ENCODE measurements at places on chromosomes 6 and 20.

DNA sequence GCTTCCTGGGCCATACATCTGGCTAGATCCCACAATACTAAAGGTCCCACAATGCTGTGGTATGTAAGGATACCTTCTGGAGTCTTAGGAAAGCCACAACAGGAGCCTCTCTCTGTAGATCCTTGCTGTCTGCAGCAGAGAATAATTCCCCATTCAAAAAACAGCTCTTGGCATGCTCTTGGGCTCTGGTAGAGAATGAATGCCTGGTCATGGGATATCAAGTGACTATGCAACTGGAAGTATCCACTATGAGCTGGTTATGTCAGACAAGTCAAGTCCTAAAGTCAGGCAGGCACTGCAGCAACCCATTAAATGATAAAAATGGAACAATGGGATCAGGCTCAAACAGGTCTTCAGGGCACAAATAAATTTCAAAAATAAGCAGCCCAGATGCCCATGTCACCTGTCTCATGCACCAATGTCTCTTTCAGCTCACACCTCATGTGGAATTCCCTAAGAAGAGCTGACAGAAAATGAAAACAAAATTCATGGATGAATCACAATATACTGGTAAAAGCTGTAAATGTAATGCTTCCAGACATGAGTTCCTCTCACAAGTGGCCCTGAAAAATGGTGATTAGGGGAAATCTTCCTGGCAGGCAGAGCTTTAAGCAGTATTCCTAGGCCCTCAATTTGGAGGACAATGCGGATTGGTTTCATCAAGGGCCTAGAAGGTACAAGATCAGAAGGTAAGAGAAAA, 4.3 kb downstream of the AK9 start:
- DNase-seq: peak; percentile 42

GRCh38 chr6:91895599-91896285, 1308.9 kb upstream of the MAP3K7 start:
- DNase-seq: no peak

- DNase-seq: no peak
Observed at GRCh38 chr20:50595433-50595895, 85.3 kb downstream of the PTPN1 start.

DNA sequence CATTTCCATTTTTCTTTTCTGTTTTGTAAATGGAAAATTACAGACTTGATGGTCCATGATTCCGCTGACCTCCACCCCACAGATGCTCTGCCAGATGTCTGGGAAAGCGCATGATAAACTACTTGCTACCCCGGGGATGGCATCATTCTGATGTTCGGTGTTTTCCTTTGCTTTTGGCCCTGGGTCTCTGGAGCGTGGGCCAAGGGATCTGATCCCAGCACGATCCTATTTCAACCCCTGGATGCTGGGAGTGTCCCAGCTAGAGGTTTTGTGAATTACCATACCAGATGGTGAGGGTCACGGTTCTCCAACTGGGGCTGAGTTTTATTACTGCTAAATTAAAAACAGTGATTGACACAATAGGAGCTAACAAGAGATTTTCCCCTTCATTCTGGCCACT, 25.2 kb upstream of the MYLIP start:
- no peak for DNase-seq

- DNase-seq: no peak
Observed at GRCh38 chr6:168248148-168248620, 71.4 kb downstream of the DACT2 start.

- no peak for DNase-seq
Observed at GRCh38 chr20:3430376-3431069, 23.1 kb upstream of the DNAAF9 start.
